IMR-90 (cell line): ENCODE measurements at places on chromosomes 5 and 9. TPM values are rescaled to one million over a fixed set of nuclear protein-coding genes. Genes with fewer than 3 reads are reported as not detected.

C5orf63 gene
- 0.72 and 0.83 TPM in 2 replicates for total RNA-seq

GRCh38 chr5:145543968-145544367 lies 291.2 kb downstream of the PRELID2 start:
- no peak for DNase-seq
- no peaks in the 10 kb centered on the region for H3K4me1 ChIP-seq
- H3K27me3 ChIP-seq: no peaks in the 10 kb centered on the region
- no peak overlapping the region for H3K27ac ChIP-seq
- no peaks in the 10 kb centered on the region for H3K36me3 ChIP-seq

GRCh38 chr5:75964008-75964407 lies 119.2 kb upstream of the SV2C start:
- H3K4me3 ChIP-seq: no peak overlapping the region
- H3K27me3 ChIP-seq: no peaks in the 10 kb centered on the region
- no peak for DNase-seq
- H3K36me3 ChIP-seq: no peaks in the 10 kb centered on the region
- no peaks in the 10 kb centered on the region for H3K4me1 ChIP-seq

GRCh38 chr5:31361234-31361633 lies 167.7 kb downstream of the CDH6 start:
- H3K27ac ChIP-seq: peak overlapping the region; percentile 89
- no peaks in the 10 kb centered on the region for H3K36me3 ChIP-seq
- DNase-seq: peak; percentile 76
- no peak overlapping the region for H3K4me3 ChIP-seq
- no peaks in the 10 kb centered on the region for H3K27me3 ChIP-seq
- H3K4me1 ChIP-seq: peaks cover 30% of the 10 kb centered on the region

DNA sequence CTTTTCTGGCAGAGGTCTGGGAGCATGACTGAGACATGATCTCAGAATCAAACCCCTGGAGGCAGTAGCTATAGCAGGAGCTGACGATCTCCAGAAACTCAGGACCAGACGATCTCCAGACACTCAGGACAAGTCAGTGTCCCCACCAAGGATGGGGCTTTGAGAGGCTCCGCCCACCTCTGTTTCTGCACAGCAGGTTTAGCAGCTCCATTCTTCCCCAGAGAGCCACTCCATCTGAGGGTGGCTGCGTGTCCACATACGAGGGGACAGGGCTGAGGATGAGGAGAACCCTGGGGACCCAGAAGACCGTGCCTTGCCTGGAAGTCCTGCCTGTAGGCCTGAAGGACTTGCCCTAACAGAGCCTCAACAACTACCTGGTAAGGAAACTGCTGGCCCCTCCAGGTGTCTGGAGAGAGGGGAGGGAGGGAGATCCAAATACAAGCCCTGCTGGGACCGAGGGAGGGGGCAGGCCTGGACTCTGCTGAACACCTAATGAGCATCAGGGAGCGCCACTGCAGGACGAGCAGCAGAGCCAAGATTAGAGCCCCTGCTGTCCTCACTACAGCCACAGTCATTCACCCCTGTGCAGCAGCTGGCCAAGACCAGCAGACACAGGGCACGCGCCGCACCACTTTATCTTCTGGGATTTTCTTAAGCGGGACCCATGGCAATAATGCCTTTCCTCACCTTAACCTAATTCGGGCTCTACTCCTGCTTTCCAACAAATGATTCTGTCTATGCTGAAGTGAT lies at the start of gene GABRP:
Gene GABRP (plus strand): TSS at position 228 of the 750 bp plus-strand sequence. CDS start 4,891 bp downstream, outside the sequence.
- no peak within 1 kb of the TSS for H3K4me3 ChIP-seq
- peaks cover 17% of the 10 kb centered on the region for H3K27me3 ChIP-seq
- H3K27ac ChIP-seq: no peak within 1 kb of the TSS
- H3K4me1 ChIP-seq: no peaks in the 10 kb centered on the region

PCDHGB2 gene
- 2.8 and 3.0 TPM in 2 replicates for total RNA-seq

DNA sequence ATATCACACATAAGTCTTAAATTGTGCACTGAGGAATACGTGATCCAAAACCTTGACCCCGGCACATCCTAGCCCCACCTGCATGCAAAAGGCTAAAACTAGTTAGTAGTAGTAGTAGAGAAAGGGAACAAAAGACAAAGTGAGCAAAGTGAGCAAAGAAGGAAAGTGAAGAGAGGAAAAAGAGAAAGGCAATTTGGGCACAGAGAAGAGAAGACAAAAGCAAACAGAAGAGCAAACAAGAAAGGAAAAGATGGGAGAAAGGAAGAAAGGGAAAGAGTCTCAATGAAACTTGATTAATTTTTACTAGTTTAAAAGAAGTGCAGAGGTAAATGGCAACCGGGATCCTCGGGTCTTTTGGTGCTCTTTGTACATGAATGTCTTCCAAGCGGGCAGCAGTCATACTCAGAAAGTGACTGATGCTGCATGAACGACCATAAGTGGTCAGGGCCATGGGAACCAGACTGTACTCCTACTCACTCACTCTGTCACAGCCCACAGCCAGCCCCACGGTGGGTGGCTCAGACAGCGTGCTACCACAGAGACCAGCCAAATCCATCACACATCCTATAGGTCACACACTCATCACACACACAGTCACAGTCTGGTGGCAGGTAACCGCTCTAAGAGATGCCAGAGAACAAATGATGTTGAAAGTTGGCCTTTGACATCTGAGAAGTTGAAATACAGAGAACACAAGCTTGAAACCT lies 203.9 kb downstream of the FBN2 start:
- H3K4me1 ChIP-seq: no peaks in the 10 kb centered on the region

- no peaks in the 10 kb centered on the region for H3K36me3 ChIP-seq
- H3K27ac ChIP-seq: no peak overlapping the region
- H3K4me1 ChIP-seq: no peaks in the 10 kb centered on the region; the same call in 1 of the 2 replicates
- no peaks in the 10 kb centered on the region for H3K27me3 ChIP-seq
- no peak for DNase-seq
Observed at GRCh38 chr5:169832845-169833244, 147.4 kb downstream of the INSYN2B start.

PCDHGB1 gene
- total RNA-seq: 3.3 and 3.6 TPM in 2 replicates

- no peak for DNase-seq
- no peaks in the 10 kb centered on the region for H3K4me1 ChIP-seq
- no peak overlapping the region for H3K27ac ChIP-seq
- H3K27me3 ChIP-seq: no peaks in the 10 kb centered on the region
- no peaks in the 10 kb centered on the region for H3K36me3 ChIP-seq
Observed at GRCh38 chr5:144451187-144451973, 280.7 kb downstream of the KCTD16 start.

- H3K4me1 ChIP-seq: peaks cover 6% of the 10 kb centered on the region
- no peak for DNase-seq
- H3K4me3 ChIP-seq: no peak overlapping the region
- H3K36me3 ChIP-seq: no peaks in the 10 kb centered on the region
- no peaks in the 10 kb centered on the region for H3K27me3 ChIP-seq
- H3K27ac ChIP-seq: no peak overlapping the region
Observed at GRCh38 chr9:116653348-116654058, 33.6 kb upstream of the TRIM32 start.

- no peaks in the 10 kb centered on the region for H3K27me3 ChIP-seq
- no peak overlapping the region for H3K27ac ChIP-seq
- no peak for DNase-seq
- H3K4me1 ChIP-seq: no peaks in the 10 kb centered on the region
- H3K36me3 ChIP-seq: no peaks in the 10 kb centered on the region
- no peak overlapping the region for H3K4me3 ChIP-seq
Observed at GRCh38 chr5:116681334-116682013, 106.9 kb upstream of the SEMA6A start.

GRCh38 chr5:177353093-177353492 lies 1.6 kb upstream of the LMAN2 start:
- H3K4me1 ChIP-seq: peaks cover 16% of the 10 kb centered on the region
- no peak for DNase-seq
- H3K4me3 ChIP-seq: no peak overlapping the region
- H3K27ac ChIP-seq: no peak overlapping the region
- H3K27me3 ChIP-seq: peaks cover 8% of the 10 kb centered on the region; the same call in 1 of the 2 replicates
- H3K36me3 ChIP-seq: peaks cover 5% of the 10 kb centered on the region; the same call in 1 of the 2 replicates

- peaks cover 3% of the 10 kb centered on the region for H3K4me1 ChIP-seq
- no peaks in the 10 kb centered on the region for H3K36me3 ChIP-seq
- no peak overlapping the region for H3K27ac ChIP-seq
- DNase-seq: no peak
Observed at GRCh38 chr9:100499866-100500265, 26.9 kb downstream of the TMEFF1 start.

GRCh38 chr9:82894961-82895821 lies 167.8 kb downstream of the RASEF start:
- H3K27ac ChIP-seq: no peak overlapping the region
- no peaks in the 10 kb centered on the region; the same call in 1 of the 2 replicates for H3K27me3 ChIP-seq
- no peak for DNase-seq
- H3K4me1 ChIP-seq: no peaks in the 10 kb centered on the region

- peaks cover 2% of the 10 kb centered on the region; the same call in 1 of the 2 replicates for H3K27me3 ChIP-seq
- no peak overlapping the region for H3K27ac ChIP-seq
- peaks cover 7% of the 10 kb centered on the region for H3K36me3 ChIP-seq
- peaks cover 3% of the 10 kb centered on the region for H3K4me1 ChIP-seq
- no peak for DNase-seq
Observed at GRCh38 chr5:112923148-112923917, 1.3 kb upstream of the REEP5 start.

DNA sequence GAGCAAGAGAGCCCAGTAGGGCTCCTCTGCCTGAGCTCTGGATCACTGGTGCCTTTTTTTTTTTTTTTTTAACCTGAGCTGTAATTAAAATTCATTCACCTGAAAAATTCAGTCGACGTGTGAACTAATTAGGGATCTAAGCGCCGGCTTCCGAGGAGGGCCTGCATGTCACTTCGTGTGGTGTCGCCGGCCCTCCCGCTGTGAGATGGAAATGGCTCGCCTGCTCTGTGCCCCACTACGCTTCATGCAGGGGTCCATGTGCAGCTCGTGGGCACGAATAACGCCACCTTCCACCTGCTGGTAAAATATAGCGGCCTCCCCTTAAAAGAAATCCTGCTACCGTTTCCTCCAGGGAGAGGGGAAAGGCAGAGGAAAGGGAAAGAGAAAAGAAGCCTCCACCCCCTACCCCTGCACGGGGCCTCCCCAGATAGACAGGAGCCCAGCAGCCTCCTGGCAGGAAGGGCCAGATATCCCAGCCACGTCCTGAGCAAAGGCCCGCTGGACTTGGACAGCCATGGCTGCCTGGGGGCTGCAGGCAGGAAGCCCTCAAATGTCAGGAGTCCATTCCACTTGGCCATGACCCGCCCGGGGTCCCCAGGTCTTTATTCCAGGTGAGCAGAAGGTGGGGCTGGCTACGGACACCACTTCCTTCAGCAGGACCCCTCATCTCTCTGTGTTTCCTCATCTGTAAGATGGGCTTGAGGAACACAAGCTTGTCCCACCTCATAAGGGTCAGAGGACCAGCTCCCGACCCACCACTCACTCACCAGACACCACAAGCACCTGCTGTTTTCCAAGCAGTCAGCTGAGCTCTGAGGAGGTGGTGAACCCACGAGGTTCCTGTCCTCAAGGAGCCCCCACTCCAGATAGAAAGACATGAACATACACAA lies 38.2 kb upstream of the ZNF354A start:
- H3K27me3 ChIP-seq: no peaks in the 10 kb centered on the region
- no peak overlapping the region for H3K4me3 ChIP-seq
- H3K27ac ChIP-seq: no peak overlapping the region
- no peaks in the 10 kb centered on the region for H3K4me1 ChIP-seq

- no peak overlapping the region for H3K4me3 ChIP-seq
- H3K27ac ChIP-seq: no peak overlapping the region
- no peaks in the 10 kb centered on the region for H3K36me3 ChIP-seq
- no peaks in the 10 kb centered on the region for H3K4me1 ChIP-seq
- peaks cover 12% of the 10 kb centered on the region for H3K27me3 ChIP-seq
- DNase-seq: peak; percentile 22
Observed at GRCh38 chr5:74433255-74433895, 207.2 kb downstream of the ENC1 start.

LCN15 gene
- not detected in 2 replicates for total RNA-seq

DNA sequence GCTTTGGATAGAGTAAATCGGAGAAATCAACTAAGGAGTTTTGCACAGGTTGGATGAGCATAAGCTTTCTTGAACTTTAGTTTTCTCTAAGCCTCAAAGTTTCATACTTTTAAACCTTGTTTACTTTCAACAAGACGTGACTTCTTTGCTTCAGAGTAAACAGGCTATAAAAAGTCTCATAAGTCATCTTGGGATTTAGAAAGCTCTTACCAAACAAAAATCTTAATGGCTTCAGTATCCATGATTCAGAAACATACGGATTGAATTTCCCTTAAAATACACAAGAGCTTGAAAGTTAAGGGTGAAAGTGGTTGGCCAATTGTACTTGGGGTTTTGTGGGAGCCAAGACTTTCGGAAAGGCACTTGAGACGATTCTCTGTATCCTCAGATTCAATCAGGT lies 270.9 kb upstream of the ANKH start:
- DNase-seq: no peak
- no peak overlapping the region for H3K27ac ChIP-seq
- H3K36me3 ChIP-seq: no peaks in the 10 kb centered on the region

DNA sequence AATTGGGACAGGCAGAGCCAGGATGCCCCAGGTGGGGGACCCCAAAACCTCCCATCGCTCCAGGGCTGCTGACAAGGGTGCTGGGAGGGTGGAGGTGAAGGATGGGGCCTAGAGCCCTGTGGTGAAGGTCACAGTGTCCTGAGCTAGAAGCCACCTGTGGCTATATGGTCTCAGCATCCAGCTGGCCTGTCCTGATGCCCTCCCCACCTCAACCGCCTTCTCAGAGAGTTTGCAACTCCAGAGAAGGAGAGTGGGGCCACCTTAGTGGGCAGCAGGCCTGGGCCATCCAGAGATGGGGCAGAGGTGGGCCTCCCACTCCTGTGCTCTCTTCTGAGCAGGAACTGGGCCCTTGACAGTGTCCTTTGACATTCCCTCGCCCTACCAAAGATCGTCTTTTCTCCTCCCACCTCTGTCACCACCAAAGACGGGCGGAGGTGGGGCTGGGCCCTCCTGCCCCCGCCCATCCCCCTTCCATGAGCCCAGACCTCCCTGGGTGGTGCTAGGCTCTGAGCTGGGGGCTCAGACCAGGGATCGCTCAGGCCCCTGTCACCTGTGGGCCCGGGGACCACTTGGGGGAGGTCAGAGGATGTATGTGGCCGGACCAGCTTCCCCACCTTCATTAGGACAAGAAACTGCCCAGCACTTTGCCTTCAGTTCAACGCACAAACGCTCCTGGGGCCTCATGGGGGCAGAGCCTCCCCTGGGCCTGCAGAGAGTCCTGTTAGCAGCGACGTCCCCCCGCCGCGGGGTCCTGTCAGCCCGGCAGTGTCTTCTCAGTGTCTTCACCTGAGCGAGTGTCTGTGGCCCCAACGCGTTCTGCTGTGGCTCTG lies 10.0 kb upstream of the DOLPP1 start:
- DNase-seq: no peak
- H3K27me3 ChIP-seq: no peaks in the 10 kb centered on the region
- H3K27ac ChIP-seq: no peak overlapping the region
- peaks cover 17% of the 10 kb centered on the region for H3K36me3 ChIP-seq

GRCh38 chr5:63121471-63121870 lies 542.9 kb downstream of the LRRC70 start:
- no peaks in the 10 kb centered on the region for H3K4me1 ChIP-seq
- no peaks in the 10 kb centered on the region for H3K36me3 ChIP-seq
- no peak overlapping the region for H3K4me3 ChIP-seq
- DNase-seq: no peak
- H3K27ac ChIP-seq: no peak overlapping the region
